Astrocyte of the cerebellum (primary cell): ENCODE measurements at places on chromosomes 11 and 22.

- no peak for DNase-seq
Measured at GRCh38 chr22:20404881-20405280, 10.9 kb downstream of the ZNF74 start.

GRCh38 chr11:123797541-123797940, 8.6 kb downstream of the OR6M1 start:
- DNase-seq = no peak

- DNase-seq = no peak
Measured at GRCh38 chr11:44032299-44033085, 15.3 kb upstream of the ACCSL start.

DNA sequence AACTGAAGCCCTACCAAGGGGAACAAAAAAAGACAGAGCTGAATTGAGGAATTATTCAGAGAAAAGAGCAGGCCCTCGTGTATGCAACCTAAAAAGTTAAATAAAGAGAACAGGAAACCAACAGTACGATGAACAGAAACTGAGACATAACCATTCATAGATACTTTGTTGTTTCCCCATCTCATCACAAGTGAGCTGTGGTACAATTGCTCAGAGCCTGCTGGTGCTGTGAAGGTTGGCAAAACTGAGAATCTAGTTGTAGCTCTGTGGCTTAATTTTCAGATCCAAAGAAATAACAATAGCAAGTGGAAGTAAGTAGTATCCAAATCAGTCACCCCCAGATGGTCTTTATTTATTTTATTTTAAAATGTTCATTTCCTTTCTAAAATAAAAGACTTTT, 37.7 kb upstream of the BLID start:
- DNase-seq = no peak

- no peak for DNase-seq
Measured at GRCh38 chr22:43044290-43044712, 29.4 kb upstream of the PACSIN2 start.

DNA sequence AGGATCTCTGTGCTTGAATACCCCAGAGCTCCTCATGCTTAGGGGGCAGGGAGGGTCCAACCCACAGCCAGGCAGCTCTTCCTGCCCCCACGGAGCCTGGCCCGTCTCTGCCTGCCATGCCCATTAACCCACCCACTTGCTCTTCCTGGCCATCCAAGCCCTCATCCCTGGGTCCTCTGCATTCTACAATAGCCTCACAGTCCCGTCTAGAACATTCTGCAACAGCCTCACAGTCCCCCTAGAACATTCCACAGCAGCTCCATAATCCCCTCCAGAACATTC, 15.1 kb downstream of the TSPAN32 start:
- DNase-seq = no peak

GRCh38 chr11:63917692-63918506, 935 bp upstream of the RCOR2 start:
- no peak for DNase-seq

- no peak for DNase-seq
Measured at GRCh38 chr11:24198481-24198880, 298.4 kb upstream of the LUZP2 start.

- peak; percentile 68 for DNase-seq
Measured at GRCh38 chr11:12086271-12087074, 23.9 kb upstream of the MICAL2 start.

GRCh38 chr11:44634401-44635281, 69.2 kb downstream of the CD82 start:
- DNase-seq = peak; percentile 19

DNA sequence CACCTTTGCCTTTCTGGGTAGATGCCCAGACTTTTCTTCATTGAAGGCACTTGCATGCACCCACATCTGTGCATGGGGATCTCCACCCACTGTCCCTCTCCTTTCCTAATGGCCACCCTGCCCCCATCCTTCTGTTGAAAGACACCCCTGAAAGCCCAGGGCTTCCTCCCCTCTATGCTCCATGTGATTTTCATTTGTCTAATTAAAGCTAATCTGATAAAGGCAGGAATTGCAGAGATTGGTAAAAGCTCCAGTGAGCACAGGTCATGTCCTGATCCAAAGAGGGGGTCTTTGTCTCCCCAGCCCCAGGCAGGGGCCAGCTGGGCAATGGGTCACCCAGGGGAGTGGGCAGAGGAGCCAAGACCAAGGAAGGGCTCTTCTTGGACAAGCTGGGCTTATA, 107.6 kb upstream of the CD82 start:
- DNase-seq = no peak

- no peak for DNase-seq
Measured at GRCh38 chr22:43554259-43554636, 142.4 kb downstream of the MPPED1 start.

GRCh38 chr11:17164361-17165246, 43.2 kb downstream of the PIK3C2A start:
- no peak for DNase-seq

GRCh38 chr22:49667236-49667635, 160.4 kb downstream of the BRD1 start:
- no peak for DNase-seq

GRCh38 chr11:6497069-6497839, at the start of gene DNHD1:
Gene DNHD1, plus strand, starts transcription at chr11:6497280. Its CDS starts 936 bp downstream, at chr11:6498216.
- no peak for DNase-seq

GRCh38 chr11:72589802-72590761, 84.1 kb downstream of the PDE2A start:
- no peak for DNase-seq

- no peak for DNase-seq
Measured at GRCh38 chr11:34356130-34356529, 1.7 kb downstream of the ABTB2 start.

- DNase-seq = no peak
Measured at GRCh38 chr11:71129624-71130023, 122.8 kb downstream of the SHANK2 start.

- DNase-seq = no peak
Measured at GRCh38 chr22:37627545-37627944, 11.9 kb upstream of the SH3BP1 start.
